ENCODE measurements at places on chromosomes 11 and 22. TPM values are rescaled to one million over a fixed set of nuclear protein-coding genes. Genes with fewer than 3 reads are reported as not detected.
A peak's percentile ranks its signal among the peaks of the same experiment; 100 is the strongest.

Gene IL10RA
- polyA plus RNA-seq, result 460 TPM

Gene NLRP10
- not detected for polyA plus RNA-seq

Gene OR52I2
- not detected for polyA plus RNA-seq

Gene HORMAD2
- not detected for polyA plus RNA-seq

Gene TSPAN18
- 0.86 TPM for polyA plus RNA-seq

Gene SDF2L1
- 227 TPM for polyA plus RNA-seq

Gene SPDYC
- not detected for polyA plus RNA-seq

Gene ADAMTS15
- polyA plus RNA-seq, result not detected

Gene PLEKHA7
- polyA plus RNA-seq, result 0.28 TPM

Gene TENM4
- polyA plus RNA-seq, result not detected

Gene SLC5A4
- not detected for polyA plus RNA-seq

DNA sequence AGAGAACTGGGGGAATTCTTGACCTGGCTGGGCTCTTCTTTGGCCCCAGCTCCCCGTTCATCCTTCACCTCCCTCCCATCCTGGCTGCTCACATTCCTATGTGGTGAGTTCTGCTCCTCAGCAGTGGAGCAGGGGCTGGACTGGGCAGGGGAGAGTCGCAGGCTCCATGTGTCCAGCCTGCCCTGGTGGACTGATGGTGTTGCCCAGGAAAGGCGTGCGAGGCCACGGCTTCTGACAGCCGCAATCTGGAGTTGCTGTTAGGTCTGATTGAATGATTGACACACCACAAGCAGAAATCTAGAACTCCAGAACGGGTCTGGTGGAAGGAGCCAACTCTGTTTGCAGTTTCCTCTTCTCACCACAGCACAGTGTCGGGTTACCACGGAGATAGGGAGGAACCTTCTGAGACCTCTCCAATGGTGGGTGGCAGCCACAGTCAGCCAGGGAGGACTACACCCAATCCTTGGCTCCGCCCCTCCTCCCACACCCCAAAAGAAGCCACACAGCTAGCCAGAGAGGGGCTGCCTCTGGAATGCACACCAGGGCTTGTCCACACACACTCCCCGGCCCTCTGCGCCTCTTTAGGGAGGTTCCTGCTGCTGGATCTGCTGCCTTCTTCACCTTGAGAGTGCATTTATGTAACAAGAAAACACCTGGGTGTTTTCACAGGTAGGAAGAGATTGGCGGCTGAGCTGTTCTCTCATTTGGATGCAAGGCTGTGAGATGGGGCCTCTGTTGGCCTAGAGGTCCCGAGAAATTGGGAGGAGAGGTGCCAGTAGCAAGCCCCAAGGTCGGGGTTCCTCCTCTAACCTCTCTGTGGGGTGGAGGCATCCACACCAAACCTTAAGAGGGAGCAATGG lies 56.4 kb upstream of the CD44 start:
- DNase-seq, result peak; percentile 89

- DNase-seq, result no peak
Measured at GRCh38 chr22:24006914-24007214, 1.6 kb upstream of the GSTT4 start.

- DNase-seq, result no peak
Measured at GRCh38 chr11:198236-198806, 5.4 kb downstream of the SCGB1C1 start.

DNA sequence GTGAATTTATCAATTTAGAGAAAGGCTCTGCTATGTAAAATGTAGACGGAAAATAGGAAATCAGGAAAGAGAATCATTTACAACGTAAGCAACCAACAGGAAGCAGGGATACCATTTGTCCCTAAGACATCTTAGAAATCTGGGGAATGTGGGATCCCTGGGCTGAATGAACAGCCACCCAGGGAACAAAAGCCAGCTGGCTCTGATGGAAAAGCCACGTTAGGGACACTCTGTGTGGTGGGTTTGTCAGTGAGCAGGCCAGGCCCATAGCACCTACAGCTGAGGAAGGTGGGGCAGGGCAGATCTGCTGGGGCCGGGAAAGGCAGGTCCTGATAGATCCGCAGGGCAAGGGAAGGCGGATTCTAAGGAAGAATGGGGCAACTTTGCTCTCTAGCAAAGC lies 87.1 kb upstream of the CSNK2A3 start:
- no peak for DNase-seq

GRCh38 chr22:33302049-33302545 lies 243.9 kb upstream of the SYN3 start:
- peak; percentile 7 for DNase-seq

DNA sequence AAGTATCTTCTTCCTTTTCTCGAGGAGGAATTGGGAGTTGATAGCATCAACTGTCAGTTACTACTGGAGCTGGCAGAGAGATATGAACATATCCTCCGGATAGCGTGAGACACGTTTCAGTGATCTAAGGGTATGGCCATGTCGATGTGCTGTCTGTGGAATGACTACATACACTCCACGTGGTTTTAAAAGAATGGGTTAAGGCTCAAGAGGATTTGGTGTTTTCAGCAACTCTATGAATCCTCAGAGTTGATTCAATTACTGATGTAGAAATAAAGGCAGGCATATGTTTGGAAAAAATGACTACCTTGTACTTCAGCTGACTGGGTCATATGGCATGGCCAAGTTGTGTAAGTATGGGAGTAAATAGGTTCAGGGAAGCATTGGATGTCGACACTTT lies 22.9 kb downstream of the MMP13 start:
- DNase-seq, result no peak

GRCh38 chr11:39732001-39732400 lies 1727.5 kb downstream of the LRRC4C start:
- no peak for DNase-seq

DNA sequence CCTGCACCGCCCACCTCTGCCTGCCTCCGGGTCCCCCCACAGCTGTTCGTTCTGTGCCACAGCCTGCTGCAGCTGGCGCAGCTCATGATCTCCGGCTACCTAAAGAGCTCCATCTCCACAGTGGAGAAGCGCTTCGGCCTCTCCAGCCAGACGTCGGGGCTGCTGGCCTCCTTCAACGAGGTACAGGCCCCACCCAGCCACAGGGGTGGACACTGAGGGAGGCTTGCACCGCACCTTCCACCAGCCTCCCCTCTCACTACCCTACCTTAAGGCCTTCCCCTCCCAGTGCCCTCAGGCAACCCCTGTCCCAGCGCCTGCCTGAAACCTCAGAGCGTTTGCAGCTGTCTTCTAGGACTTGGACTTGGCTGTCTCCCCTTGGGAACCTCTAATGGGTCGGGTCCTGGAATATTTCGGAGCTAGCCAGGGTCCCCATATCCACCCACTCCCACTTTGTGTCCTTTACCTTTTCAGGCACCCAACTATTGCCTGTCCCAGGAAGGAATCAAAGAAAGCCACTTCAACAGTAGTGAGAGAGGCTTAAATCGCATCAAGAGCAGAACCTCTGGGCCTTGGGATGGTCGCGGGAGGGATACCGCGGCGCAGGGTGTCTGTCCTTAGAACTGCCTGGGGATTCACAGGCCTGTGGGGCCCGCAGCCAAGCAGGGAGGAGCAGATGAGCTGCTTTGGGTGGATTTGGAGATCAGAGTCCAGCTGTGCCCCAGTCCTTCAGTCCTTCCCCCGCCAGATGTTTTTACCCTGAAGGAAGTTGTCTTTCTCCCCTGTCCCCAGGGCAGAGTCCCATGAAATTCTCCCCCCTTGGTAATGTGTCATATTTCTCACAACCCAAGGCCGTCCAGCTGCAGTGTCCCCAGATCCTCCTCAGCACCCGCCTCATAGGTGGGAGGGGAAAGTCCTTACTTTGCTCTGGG lies 13.3 kb downstream of the SLCO2B1 start:
- DNase-seq, result no peak

DNA sequence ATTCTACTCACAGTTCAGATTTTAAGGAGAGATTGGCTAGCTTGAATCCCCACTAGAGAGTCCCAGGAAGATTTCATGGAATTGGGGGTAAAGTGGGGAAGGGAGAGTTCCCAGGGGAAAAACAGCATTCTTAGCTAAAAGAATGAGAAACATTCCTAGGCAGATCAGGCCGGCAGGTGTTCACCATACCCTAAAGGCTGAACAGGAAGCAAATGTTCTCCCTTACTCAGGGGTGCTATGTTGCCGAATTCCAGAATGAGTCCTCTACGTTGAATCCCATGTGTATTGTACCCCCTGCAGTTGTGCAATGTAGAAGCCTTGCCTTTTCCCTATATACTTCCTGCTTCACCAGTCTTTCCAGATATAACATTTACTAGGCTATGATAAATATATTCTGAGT lies 135.2 kb upstream of the NCAM1 start:
- DNase-seq, result no peak

DNA sequence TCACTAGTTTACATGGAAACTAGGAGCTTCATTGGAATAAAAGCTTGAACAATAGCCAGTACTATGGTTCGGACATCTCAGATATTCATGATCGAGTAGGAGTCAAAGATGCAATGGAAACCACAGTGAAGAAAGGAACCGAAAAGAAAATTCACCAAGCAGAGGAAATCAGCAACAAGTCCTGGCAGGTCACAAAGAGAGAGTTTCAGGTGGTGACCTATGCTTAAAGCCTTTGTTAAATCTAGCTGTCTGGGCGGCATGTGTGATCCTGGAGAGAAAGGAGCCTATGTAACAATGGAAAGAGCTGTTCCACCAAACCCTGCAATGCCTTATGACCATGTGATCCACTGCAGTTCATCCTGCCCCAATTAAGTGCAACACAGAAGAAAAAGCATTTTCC lies 68.9 kb upstream of the POU2AF2 start:
- DNase-seq, result no peak

- DNase-seq, result no peak
Measured at GRCh38 chr11:68282861-68283230, 11.1 kb upstream of the C11orf24 start.

GRCh38 chr22:28254396-28254795 lies 335.3 kb upstream of the PITPNB start:
- no peak for DNase-seq

DNA sequence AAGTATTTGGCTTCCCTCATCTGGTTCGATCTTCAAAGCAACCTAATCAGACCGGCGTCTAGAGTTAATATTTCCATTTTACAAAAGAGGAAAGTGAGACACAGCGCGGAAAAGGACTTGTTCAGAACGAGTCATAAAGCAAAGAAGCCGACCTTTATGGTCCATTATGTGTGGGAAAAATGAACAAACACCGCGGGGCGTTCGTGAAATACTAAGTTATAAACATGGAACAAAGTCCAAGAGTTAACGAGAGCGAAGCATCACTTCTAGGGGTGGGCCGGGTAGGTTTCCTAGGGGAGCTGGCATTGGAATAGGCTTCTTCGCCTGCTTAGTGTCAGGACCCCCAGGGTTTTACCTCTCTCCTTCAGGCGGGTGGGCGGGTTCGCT lies 575 bp downstream of the DUSP18 start:
- DNase-seq, result no peak

GRCh38 chr22:19864538-19865106 lies 9.9 kb upstream of the GNB1L start:
- DNase-seq, result no peak

DNA sequence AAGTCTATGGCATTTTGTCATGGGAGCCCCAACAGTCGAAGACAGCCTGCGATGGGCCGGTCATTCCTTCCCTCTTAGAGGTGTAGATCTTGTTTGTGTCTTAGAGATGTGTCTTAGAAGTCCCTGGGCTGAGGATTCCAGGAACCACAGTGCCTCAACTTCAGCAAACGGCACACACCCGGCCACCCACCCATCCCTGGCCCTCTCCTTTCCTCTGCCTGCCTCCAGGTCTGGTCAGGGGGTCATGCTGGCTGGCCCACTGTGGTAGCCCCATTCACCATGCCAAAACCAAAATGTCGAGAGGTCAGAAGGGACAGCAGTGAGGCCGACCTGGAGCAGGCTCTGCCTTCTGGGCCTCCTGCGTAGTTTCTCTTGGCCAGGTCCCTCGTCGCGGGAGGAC lies 857.9 kb downstream of the TBC1D22A start:
- no peak for DNase-seq

DNA sequence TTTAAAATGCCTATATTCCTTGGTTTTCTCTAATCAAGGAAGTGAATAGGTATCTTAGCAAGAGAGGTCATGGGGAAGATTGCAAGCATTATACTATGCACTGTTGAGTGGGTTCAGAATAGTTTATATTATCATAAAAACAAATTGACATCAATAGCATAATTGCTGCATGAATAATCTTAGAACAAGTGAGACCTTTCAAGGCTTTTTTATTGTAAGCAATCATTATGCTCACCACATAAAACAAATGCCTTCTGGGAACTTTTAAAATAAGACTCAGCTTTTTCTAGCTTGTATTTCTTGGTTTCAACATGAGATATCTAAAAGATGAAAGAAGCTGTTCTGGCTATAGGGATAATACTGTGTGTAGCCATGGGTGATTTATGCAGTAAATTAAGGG lies 135.6 kb upstream of the ZC3H12C start:
- no peak for DNase-seq

- no peak for DNase-seq
Measured at GRCh38 chr11:8671193-8671612, 11.3 kb downstream of the TRIM66 start.

- DNase-seq, result no peak
Measured at GRCh38 chr11:88651556-88651955, 314.0 kb upstream of the CTSC start.

DNA sequence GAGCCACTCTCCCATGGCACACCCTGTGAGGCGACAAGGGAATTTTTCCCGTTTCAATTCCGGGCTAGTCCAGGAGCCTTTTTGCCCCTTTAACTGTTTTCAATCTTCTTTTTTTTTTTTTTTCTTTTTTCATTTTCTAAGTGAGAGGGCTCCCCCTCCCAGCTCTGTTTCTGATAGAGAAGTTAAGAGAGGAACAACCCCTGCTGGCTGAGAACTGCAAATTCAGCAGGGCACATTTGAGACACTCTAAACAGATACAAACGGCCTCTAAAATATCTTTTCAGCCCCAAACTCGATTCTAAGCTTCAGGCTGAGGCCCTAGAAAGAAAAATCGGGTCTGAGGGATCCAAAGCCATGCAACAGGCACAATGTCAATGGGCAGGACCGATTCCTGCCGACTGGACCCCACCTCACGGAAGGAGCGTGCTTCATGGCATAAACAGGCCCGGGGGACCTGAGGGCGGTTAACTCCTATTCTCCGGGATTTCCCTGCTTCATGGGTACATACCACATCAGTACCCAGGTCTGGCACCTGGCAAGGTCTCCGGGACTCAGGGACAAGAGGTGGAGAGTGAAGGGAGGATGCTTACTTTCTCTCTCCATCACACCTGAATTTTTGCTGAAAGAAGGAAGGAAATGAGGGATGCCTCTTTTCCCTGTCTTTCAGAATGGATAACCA lies 627.5 kb downstream of the BUD13 start:
- DNase-seq, result no peak

DNA sequence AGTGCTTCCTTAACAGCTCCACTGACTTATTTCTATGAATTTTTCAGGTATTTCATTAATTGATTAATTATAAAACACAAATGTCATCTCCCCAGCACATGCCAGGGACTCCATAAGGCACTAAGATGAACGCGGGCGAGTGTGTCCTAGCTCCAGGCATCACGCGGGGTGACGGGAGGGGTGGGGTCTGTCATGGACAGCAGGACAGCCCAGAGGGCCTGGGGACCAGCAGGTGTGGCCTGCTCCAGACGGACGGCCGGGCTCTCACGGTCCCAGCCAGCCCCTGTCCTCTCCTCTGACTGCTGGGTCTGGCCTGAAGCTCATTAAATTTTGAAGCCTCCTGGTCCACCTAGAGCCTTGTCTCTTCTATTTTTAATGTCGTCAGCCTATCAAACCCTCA lies 531.1 kb downstream of the BRD1 start:
- no peak for DNase-seq

GRCh38 chr22:43128116-43128515 lies 15.1 kb downstream of the MCAT start:
- no peak for DNase-seq

- DNase-seq, result no peak
Measured at GRCh38 chr11:125068368-125068767, 5.3 kb downstream of the SLC37A2 start.

GRCh38 chr11:105719073-105719822 lies 109.4 kb downstream of the GRIA4 start:
- DNase-seq, result no peak

All from immature natural killer cell (primary cell).